ENCODE measurements at places on chromosomes 4 and X. TPM values are rescaled to one million over a fixed set of nuclear protein-coding genes. Genes with fewer than 3 reads are reported as not detected.

DNA sequence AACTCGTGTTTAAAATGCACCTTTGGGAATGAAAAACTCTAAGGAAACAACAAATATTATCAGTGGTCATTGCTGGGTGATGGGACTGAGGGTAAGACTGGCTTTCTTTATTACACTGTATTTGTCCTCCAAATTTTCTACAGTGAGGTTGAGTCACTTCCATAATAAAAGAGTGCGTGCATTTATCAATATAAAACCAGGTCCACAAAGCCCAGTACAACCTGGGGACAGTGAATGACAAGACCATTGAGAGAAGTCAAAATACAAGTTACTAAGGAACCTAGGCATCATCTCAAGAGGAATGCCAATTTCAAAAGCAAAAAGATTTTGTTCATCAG, 76.4 kb downstream of the MAGED4 start:
- peak overlapping the region; percentile 72 for H3K4me3 ChIP-seq
- H3K36me3 ChIP-seq: no peaks in the 10 kb centered on the region
- no peak for DNase-seq
- H3K27ac ChIP-seq: no peak overlapping the region
- H3K27me3 ChIP-seq: no peaks in the 10 kb centered on the region

- peaks cover 3% of the 10 kb centered on the region for H3K4me1 ChIP-seq
- no peaks in the 10 kb centered on the region for H3K36me3 ChIP-seq
- H3K27me3 ChIP-seq: no peaks in the 10 kb centered on the region
- no peak for DNase-seq
Measured at GRCh38 chrX:118660085-118660484, 67.3 kb upstream of the IL13RA1 start.

- H3K4me1 ChIP-seq: no peaks in the 10 kb centered on the region
- H3K4me3 ChIP-seq: no peak overlapping the region
- no peak for DNase-seq
- no peaks in the 10 kb centered on the region for H3K36me3 ChIP-seq
Measured at GRCh38 chrX:15376956-15377355, 7.3 kb downstream of the VEGFD start.

- no peak overlapping the region for H3K27ac ChIP-seq
- H3K4me3 ChIP-seq: no peak overlapping the region
- H3K27me3 ChIP-seq: no peaks in the 10 kb centered on the region
Measured at GRCh38 chrX:129808829-129809796, 29.4 kb downstream of the SASH3 start.

GRCh38 chr4:38656111-38656510, 7.9 kb upstream of the KLF3 start:
- H3K27ac ChIP-seq: no peak overlapping the region
- no peak for DNase-seq
- H3K36me3 ChIP-seq: no peaks in the 10 kb centered on the region

DNA sequence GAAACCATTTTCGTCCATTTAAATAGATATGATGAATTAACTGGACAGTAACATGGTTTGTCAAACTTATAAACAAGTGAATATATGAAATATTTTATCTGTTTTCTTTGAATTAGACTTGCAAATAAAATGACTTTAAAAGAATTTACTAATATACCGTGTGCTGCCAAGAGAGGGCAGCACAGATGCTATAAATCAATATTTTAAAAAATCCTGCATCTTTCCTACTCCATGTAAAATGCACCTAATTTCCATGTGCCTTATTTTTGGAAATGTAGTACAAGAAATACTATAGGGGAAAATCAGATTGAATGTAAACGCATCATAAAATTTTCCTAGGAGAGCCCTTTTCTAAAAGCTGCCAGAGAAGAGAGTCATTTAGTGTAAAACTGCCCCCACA, 62.2 kb downstream of the PRKX start:
- H3K4me3 ChIP-seq: no peak overlapping the region
- H3K27me3 ChIP-seq: no peaks in the 10 kb centered on the region
- peak; percentile 42 for DNase-seq
- H3K36me3 ChIP-seq: peaks cover 22% of the 10 kb centered on the region

DNA sequence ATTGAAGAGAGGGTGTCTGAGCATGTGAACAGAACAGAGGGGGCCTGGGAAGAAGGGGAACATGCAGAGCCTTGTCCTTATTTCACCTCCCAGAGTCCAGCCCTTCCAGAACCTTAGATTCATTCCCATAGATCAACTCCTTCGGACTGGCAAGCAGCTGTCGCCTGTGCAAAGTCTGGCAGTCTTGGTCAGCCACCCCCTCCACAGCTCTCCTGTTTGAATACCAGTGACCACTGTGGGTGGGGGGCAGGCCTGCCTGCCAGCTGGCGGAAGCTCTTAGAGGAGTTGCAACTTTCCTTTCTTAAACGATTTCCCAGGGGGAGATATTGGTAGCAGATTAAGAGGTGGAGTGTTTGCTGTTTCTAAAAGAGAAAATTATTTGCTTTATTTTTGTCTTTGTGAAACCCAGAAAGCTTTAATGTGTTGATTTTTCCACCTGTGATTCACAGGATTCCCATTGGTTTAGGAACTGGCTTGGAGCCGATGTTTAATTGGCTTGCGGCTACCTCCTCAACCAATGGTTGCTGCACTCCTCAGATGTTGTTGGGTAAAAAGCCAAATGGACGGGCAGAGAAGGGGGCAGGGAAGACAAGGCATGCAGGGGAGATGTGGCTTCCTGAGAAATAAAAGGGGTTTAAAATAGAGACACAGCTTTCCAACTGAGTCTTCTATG, 62.2 kb upstream of the PRPS1 start:
- H3K27ac ChIP-seq: no peak overlapping the region
- no peaks in the 10 kb centered on the region for H3K36me3 ChIP-seq
- DNase-seq: peak; percentile 45
- H3K4me3 ChIP-seq: no peak overlapping the region
- H3K27me3 ChIP-seq: no peaks in the 10 kb centered on the region

DNA sequence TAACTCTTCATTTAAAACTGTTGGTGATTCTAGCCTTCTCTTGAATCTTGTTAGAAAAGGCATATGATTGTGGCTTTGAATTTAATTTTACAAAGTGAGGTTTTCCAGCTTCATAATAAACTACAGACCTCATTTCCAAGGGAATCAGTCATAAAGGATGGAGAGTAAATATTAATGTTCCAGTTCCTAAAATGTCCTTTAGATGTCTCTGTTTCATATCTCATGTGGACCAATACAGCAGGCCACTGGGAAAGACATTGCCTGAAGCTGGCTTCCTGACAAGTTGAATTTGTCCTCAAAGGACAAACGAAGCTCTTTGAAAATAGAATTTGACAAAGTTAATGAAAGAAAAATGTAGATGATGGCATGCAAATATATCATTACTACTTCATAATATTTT, 125.4 kb downstream of the ZNF330 start:
- H3K27ac ChIP-seq: no peak overlapping the region
- H3K4me1 ChIP-seq: peaks cover 23% of the 10 kb centered on the region
- H3K36me3 ChIP-seq: no peaks in the 10 kb centered on the region
- H3K4me3 ChIP-seq: no peak overlapping the region

DNA sequence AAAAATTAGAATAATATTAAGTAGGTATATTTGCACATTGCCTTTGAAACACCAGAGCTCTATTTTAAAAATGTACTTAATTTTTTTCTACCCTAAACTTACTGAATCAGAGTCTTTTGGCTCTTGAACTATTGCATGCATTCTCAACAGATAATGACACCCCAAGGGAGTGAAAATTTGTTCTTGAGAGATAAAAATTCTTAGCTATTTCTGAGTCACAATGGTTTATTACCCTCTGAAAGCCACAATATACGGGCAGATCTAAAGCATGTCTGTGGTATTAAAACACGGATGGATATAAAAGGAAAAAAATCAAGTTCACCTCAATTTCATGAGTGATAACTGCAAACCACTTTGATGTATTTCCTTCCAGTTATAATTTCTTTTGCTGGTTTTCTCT, 636.3 kb upstream of the FTHL17 start:
- H3K27me3 ChIP-seq: no peaks in the 10 kb centered on the region
- H3K4me1 ChIP-seq: peaks cover 33% of the 10 kb centered on the region
- H3K27ac ChIP-seq: peak overlapping the region; percentile 96
- no peak overlapping the region for H3K4me3 ChIP-seq
- DNase-seq: no peak

DNA sequence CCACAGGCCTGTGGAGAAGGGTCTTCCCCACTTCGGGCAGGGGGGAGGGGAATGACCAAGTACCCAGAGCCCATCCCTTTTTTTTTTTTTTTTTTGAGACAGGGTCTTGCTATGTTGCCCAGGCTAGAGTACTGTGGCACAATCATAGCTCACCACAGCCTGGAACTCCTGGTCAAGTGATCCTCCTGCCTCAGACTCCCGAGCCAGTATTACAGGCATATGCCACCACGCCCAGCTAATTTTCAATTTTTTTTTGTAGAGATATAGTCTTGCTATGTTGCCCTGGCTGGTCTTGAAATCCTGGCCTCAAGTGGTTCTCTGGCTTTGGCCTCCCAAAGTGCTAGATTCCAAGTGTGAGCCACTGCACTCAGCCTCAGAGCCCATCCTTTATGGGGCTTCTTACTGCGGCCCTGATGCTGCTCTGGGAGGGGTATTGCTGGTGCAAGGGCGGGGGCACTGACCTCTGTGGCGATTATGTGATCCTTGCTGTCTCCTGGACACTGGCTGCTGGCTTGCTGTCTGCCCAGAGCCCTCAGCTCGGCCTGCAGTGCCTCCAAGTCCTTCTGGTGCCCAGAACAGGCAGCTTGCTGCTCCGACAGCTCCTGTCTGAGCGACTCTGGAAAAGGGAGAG, 32.9 kb downstream of the MED28 start:
- no peak for DNase-seq
- no peak overlapping the region for H3K27ac ChIP-seq
- no peaks in the 10 kb centered on the region for H3K36me3 ChIP-seq
- no peak overlapping the region for H3K4me3 ChIP-seq
- 0 out of 2 replicates have a peak, but pooled peaks cover 2% of the 10 kb centered on the region for H3K4me1 ChIP-seq
- H3K27me3 ChIP-seq: no peaks in the 10 kb centered on the region

DNA sequence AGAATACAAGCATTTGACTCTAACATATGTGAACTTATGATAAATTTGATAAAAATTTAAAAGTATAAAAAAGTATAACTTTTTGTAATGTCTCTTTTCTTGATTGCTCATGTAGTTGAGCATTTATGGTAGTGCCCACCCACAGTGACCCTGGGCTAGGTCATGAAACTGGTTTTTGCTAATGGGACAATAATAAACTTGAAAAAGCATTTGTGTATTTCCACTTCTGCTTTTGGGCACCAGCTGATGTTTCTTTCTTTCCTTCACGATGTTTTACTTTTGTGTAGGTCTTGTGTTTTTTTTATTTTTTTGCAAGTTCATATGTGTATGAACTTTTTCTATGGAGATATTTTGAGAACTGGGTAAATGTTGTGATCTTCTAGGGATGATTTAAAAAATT, 313.1 kb downstream of the CBLL2 start:
- H3K27me3 ChIP-seq: no peaks in the 10 kb centered on the region
- DNase-seq: no peak
- no peak overlapping the region for H3K27ac ChIP-seq
- no peak overlapping the region for H3K4me3 ChIP-seq
- H3K36me3 ChIP-seq: no peaks in the 10 kb centered on the region
- H3K4me1 ChIP-seq: no peaks in the 10 kb centered on the region

DNA sequence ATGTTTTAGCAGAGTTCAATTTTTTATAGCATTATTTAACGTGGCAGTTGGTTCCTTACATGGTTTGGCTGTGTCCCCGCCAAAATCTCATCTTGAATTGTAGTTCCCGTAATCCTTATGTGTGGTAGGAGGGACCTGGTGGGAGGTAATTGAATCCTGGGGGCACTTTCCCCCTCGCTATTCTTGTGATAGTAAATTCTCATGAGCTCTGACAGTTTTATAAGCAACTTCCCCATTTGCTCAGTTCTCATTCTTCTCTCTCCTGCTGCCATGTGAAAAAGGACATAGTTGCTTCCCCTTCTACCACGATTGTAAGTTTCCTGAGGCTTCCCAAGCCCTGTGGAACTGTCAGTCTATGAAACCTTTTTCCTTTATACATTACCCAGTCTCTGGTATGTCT, 329.5 kb downstream of the GRIA2 start:
- H3K27me3 ChIP-seq: no peaks in the 10 kb centered on the region
- DNase-seq: no peak
- no peak overlapping the region for H3K27ac ChIP-seq
- H3K4me3 ChIP-seq: no peak overlapping the region
- no peaks in the 10 kb centered on the region for H3K4me1 ChIP-seq

DNA sequence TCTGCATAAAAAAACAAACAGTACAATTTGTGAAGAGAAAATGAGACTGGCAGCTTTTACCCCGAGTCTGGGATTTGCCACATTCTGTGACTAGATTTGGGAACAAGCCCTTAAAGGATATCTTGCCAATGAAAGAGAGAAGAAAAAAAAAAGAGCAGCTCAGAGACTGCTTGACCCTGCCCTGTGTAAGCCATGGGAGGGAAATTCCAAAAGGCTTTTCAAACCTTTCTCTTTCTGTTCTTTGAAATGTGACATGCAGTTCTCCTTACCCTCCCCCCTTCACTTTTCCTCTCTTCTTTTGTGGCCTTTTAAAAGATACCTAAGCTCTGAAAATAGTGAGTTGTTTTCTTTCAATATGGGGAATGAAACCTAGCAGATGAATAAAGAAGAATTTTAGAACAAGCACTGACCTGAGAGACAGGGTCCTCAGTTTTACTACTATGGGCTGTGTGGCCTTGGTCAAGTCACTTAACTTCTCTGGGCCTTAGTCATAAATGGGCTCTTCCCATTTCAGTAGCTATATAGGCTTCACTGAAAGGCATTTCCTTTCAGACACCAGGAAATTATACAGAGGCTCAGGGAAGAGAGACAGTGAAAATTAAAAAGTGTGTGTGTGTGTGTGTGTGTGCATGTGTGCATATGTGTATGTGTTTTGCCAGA, 5.1 kb downstream of the CCDC160 start:
- H3K36me3 ChIP-seq: no peaks in the 10 kb centered on the region
- H3K27me3 ChIP-seq: no peaks in the 10 kb centered on the region
- no peak overlapping the region for H3K4me3 ChIP-seq
- no peaks in the 10 kb centered on the region for H3K4me1 ChIP-seq
- H3K27ac ChIP-seq: no peak overlapping the region

- DNase-seq: no peak
- no peak overlapping the region for H3K27ac ChIP-seq
- H3K27me3 ChIP-seq: no peaks in the 10 kb centered on the region
- no peaks in the 10 kb centered on the region for H3K4me1 ChIP-seq
Measured at GRCh38 chr4:82149750-82150149, 224.0 kb downstream of the HNRNPD start.

DNA sequence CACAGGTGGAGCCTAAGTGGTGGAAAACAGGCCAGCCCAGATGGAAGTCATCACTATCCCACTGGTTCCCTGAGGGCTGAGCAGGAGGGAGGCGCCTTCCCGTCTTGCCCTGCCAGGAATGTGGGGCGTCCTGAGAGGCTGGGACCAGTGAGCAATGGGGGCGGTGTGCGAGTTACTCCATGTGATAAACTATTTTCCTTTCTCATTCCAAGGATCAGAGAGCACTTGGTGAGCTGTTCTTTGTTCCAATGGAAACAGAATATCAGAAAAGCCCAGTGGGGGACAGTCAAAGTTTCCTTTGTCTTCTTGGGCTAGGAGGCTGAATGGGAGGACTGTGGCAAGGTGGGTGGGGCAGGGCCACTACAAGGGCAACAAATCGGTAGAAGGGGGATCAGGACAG, 86.2 kb downstream of the NHSL2 start:
- H3K4me1 ChIP-seq: peaks cover 23% of the 10 kb centered on the region
- H3K27me3 ChIP-seq: no peaks in the 10 kb centered on the region
- no peaks in the 10 kb centered on the region for H3K36me3 ChIP-seq
- no peak for DNase-seq
- H3K4me3 ChIP-seq: no peak overlapping the region
- H3K27ac ChIP-seq: no peak overlapping the region

The RIBC1 gene
- total RNA-seq: 0.33 TPM

The SCML1 gene
- 31.6 TPM for total RNA-seq

The MAP3K15 gene
- 0.38 TPM for total RNA-seq

The SMARCAD1 gene
- 83.6 TPM for total RNA-seq

The DUSP9 gene
- total RNA-seq: not detected

The FHIP1A gene
- 2.1 TPM for total RNA-seq

The MED12 gene
- 39.8 TPM for total RNA-seq

The TEX13B gene
- not detected for total RNA-seq

The DCAF8L2 gene
- not detected for total RNA-seq

The KCNIP4 gene
- 0.67 TPM for total RNA-seq

The PF4V1 gene
- not detected for total RNA-seq

The HMX1 gene
- not detected for total RNA-seq
